Iris pigment epithelial cell (primary cell): ENCODE measurements at places on chromosomes 5 and 9.

GRCh38 chr9:25857147-25857546, 178.9 kb upstream of the TUSC1 start:
- DNase-seq, result no peak

- no peak for DNase-seq
Observed at GRCh38 chr9:108153416-108153815, 663.8 kb upstream of the KLF4 start.

DNA sequence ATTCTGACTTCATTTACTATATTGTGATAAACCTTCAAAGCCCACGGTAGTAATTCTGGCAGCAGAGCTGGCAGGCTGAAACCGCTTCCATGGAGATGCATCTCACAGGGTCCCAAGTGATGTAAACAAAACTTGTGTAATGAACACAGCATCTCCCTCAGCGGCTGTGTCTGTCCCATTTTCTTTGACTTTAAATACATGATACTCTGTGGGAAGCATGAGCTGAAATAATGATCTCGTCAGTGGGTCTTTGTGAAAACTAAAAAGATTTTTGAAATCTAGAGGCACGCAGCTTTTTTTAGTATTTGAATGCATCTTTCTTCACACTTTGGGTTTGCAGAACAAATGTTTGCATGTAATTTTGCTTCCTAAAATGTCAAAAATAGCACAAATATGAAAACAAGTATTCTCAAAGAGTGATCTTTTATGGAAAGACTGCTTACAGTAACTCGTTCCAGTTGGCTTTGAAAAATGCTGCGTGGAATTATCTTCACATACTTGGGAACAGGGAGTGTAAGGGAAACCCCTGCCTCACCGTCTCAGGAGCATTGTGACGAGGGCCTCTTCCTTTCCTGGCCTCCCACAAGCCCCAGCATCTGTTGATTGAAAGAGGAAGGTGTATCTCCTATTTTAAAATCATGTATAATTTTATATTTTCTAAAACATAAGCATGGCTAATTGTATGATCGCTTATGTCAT, 18.1 kb upstream of the LPCAT1 start:
- no peak for DNase-seq

- DNase-seq, result no peak
Observed at GRCh38 chr5:66323529-66323895, 179.4 kb downstream of the SREK1 start.

DNA sequence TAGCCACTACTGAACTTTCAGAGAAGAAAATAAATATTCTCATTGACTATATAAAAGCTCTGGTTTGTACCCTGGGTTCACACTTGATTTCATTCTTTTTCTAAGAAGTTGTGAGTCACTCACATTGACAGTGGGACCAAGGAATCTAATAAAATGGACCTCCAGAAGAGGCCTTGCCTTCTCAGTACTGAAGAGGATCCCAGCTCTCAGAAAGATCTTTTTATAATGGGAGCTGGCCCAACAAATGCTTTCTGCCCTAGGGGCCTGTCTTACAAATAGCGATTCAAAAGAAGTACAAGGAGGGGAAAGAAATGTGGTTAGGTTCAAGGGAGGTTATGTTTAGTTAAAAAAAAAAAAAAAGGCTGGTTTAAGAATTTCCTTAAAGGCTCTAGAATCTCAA, 237.9 kb downstream of the ISL1 start:
- no peak for DNase-seq

DNA sequence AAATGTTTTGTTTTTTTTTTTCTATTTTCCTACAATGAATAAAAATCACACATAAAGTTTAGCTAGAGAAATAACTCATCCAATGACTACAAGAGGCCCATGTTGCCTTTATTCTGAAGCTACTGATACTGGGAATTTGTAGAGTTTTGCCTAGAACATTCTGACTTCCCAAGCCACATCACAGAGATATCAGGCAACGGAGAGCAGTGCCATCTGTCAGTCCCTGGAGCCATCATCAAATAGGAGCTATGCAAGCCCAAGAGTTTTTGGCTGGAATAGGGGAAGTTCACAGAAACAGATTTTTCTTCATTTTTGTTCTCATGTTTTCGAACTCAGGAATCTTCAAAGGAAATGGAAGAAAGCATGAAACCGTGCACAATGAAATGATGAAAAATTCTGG, 896.6 kb downstream of the TLE1 start:
- DNase-seq, result no peak
